ENCODE measurements at places on chromosomes 2 and 18.

GRCh38 chr2:233023761-233024410 is 8.6 kb upstream of the NEU2 start:
- no peak for DNase-seq

- DNase-seq = no peak
These were observed 39.2 kb upstream of the KCNJ13 start for GRCh38 chr2:232815569-232815968.

DNA sequence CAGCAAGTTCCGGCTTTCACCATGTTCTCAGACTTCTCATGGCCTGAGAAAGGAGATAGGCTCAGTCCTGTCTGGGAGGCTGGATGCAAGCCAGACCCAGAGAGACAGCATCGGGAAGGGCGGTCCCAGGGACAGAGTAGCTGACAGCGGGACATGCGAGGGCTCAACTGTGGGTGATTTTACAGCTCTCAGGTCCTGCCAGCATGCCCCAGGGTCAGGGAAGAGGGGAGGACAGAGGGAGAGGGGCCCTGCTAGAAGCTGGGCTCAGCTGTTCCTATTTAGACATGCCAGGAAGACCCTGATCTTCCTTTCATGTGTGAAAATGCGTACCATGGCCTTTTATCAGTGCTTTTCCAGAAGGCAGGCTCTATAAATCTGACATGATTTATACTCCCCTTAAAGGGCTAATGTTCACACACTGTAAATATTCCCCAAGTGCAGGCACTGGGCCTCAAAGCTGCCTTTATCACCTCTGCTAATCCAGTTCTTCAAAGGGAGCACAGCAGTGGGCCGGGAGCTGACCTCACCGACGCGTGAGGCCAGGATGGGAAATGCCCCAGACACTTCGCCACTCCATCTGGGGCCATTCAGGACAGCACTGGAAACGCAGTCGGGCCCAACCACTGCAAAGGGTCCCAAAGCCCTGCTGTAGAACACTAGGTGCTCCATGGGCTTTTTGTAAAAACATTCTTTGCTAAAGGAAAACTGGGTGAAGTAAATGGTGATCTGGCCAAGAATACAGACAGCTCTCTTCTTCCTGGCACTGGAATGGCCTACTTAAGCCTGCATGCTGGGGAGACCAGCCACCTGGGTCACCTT is 96.1 kb upstream of the LMAN1 start:
- no peak for DNase-seq

- no peak for DNase-seq
These were observed 50.8 kb upstream of the CXCR4 start for GRCh38 chr2:136168720-136169119.

DNA sequence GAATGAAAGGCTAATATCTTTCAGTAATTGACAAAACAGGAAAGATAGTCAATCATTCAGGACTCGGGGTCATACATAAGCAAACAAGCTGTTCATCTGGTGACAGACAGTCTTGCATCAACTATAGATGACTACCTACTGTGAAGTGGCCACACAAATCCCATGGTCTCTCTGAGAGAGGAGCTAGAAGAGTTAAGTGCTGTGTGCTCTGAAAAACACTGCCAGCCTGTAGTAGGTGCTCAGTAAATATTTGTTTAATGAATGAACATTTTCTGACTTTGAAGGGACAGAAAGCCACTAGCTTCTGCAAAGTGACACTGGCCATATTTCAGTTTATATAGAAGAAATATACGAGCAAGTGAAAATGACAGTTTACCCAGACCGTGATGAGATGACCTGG is 184.0 kb upstream of the CHAC2 start:
- no peak for DNase-seq

DNA sequence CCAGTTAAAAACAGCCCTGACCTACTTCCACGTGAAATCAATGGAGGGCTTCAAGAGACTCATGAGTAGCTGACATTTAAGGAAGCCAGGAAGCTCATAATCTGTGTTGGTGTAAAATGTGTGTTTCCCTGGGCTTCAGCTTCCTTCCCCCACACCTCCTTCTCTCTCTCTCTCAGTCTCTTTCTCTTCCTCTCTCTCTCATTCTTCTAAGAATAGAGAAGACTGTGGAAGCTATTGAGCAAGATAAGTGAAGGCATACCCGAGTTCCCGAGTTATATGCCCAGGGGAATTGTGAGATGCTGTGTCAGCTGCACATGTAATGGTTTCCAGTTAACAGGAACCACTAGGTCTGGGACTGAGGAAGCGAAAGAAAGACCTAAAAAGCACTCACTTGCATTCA is 199.4 kb downstream of the NYAP2 start:
- no peak for DNase-seq

All from NCI-H1105 (cell line).